Stomach (tissue), 19 donors: ENCODE measurements at places on chromosomes 4 and X. TPM values are rescaled to one million over a fixed set of nuclear protein-coding genes. Genes with fewer than 3 reads are reported as not detected.

NLRP2B gene
- not detected for total RNA-seq

LINC00632 gene
- total RNA-seq = 6.6 TPM

TKTL1 gene
- not detected for total RNA-seq

KLHL2 gene
- total RNA-seq = 16.7 TPM

FAM9C gene
- not detected for total RNA-seq

CCDC110 gene
- total RNA-seq = 9.4 TPM

SYN1 gene
- not detected for total RNA-seq

SOX3 gene
- total RNA-seq = not detected

CRMP1 gene
- 21.4 TPM for total RNA-seq

VCX gene
- total RNA-seq = not detected

ZNF595 gene
- 20.9 TPM for total RNA-seq

DNA sequence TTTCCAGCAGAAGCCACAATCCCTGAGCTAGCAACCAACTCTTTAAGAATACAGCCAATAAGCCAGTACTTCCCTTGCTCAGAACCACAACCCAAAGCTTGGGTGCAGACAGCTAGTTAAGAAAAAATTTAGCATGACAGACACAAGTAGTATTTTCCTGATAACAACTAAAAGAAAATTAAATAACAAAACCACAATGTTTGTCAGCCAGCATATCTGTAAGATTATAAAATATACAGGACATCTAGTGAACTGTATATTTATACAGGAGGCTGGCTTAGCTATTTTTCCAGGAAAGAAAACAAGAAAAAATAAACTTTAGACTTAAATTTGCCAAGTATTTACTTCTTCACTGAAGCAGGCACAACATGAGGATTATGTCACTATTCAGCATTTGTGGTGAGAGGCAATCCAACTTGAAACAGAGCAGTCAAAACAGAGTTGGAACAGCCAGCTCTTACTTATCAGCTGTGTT lies 6.6 kb downstream of the PF4V1 start:
- no peak for DNase-seq
- H3K27me3 ChIP-seq = no peaks in the 10 kb centered on the region
- H3K4me3 ChIP-seq = no peak overlapping the region

- H3K4me1 ChIP-seq = no peaks in the 10 kb centered on the region
- H3K27ac ChIP-seq = no peak overlapping the region
- H3K36me3 ChIP-seq = no peaks in the 10 kb centered on the region
- DNase-seq = no peak
These were observed 97.9 kb upstream of the DDIT4L start for GRCh38 chr4:100288161-100288560.

GRCh38 chr4:173270312-173271027 lies 63.7 kb downstream of the HMGB2 start:
- no peaks in the 10 kb centered on the region for H3K36me3 ChIP-seq
- no peak overlapping the region for H3K4me3 ChIP-seq
- no peaks in the 10 kb centered on the region for H3K27me3 ChIP-seq

GRCh38 chrX:101051153-101051548 lies 760 bp downstream of the TRMT2B start:
- H3K27me3 ChIP-seq = peaks cover 3% of the 10 kb centered on the region
- H3K36me3 ChIP-seq = no peaks in the 10 kb centered on the region
- peak overlapping the region; percentile 58 for H3K4me3 ChIP-seq
- peaks cover 13% of the 10 kb centered on the region for H3K4me1 ChIP-seq
- DNase-seq = no peak
- peak overlapping the region; percentile 92 for H3K27ac ChIP-seq

GRCh38 chr4:85399270-85399669 lies 75.7 kb upstream of the ARHGAP24 start:
- H3K36me3 ChIP-seq = no peaks in the 10 kb centered on the region
- no peak overlapping the region for H3K27ac ChIP-seq
- no peak overlapping the region for H3K4me3 ChIP-seq

DNA sequence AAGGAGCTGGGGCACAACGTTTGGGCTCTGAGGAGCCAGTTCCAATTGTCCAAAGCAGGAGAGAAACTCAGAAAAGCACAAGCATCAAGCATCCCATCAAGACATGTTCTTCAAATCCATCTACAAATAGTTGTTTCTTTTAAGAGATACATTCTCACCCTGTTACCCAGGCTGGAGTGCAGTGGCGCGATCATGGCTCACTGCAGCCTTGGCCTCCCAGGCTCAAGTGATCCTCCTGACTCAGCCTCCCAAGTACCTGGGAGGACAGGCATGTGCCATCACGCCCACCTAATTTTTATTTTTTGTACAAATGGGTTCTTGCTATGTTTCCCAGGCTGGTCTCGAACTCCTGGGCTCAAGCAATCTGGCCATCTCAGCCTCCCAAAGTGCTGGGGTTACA lies 18.1 kb downstream of the NELFA start:
- no peak overlapping the region for H3K4me3 ChIP-seq
- no peak overlapping the region for H3K27ac ChIP-seq
- no peaks in the 10 kb centered on the region for H3K27me3 ChIP-seq
- peaks cover 60% of the 10 kb centered on the region for H3K36me3 ChIP-seq
- DNase-seq = no peak
- no peaks in the 10 kb centered on the region for H3K4me1 ChIP-seq

DNA sequence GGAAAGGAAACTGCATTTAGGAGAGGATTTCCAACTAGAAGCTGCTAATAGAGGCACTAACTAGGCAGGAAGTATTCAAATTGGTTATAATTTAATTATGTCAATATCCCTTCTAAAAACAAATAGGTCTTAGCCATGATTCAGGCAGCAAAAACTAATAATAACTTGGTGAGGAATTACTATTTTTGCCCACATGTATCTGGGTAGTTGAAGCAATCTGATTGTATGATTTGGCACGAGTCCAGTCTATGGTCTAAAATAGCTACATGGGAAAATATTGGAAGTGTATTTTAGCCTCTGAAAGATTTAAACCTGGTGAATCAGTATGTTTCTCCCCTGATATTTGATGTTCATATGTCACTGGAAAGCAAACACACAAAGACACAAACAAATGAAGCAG lies 62.2 kb downstream of the MFAP3L start:
- no peak overlapping the region for H3K4me3 ChIP-seq
- H3K36me3 ChIP-seq = no peaks in the 10 kb centered on the region
- H3K27me3 ChIP-seq = no peaks in the 10 kb centered on the region

- peaks cover 22% of the 10 kb centered on the region for H3K4me1 ChIP-seq
- no peak overlapping the region for H3K4me3 ChIP-seq
- no peak for DNase-seq
- no peaks in the 10 kb centered on the region for H3K27me3 ChIP-seq
These were observed 7.8 kb downstream of the GUCY1B1 start for GRCh38 chr4:155766622-155767021.

GRCh38 chr4:109410776-109411175 lies 22.8 kb upstream of the SEC24B start:
- no peak overlapping the region for H3K4me3 ChIP-seq
- H3K27me3 ChIP-seq = no peaks in the 10 kb centered on the region
- H3K4me1 ChIP-seq = no peaks in the 10 kb centered on the region
- no peaks in the 10 kb centered on the region for H3K36me3 ChIP-seq

- no peaks in the 10 kb centered on the region for H3K27me3 ChIP-seq
- peak; percentile 77 for DNase-seq
- H3K4me1 ChIP-seq = peaks cover 36% of the 10 kb centered on the region
- no peak overlapping the region for H3K4me3 ChIP-seq
- H3K27ac ChIP-seq = peak overlapping the region; percentile 9
These were observed 18.1 kb upstream of the CXCL2 start for GRCh38 chr4:74117024-74117534.

DNA sequence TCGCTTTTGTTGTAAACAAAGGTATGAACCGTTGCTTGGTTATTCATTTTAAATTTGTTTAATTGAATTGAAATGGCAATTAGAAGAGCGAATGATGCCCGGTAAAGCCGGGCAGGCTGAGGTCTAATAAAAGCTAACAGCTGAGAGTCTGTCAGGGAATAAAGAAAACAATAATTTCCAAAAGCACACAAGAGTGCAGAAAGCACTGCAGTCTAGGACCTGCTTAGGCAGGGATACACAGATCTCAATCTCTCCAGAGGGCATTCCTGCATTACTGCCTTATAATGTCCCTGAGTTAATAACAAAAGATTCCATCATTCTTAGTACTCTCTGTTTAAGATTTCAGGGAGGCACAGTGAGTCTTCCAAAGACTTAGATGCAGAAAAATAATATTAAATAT lies 27.6 kb upstream of the EMCN start:
- H3K27me3 ChIP-seq = no peaks in the 10 kb centered on the region
- no peak overlapping the region for H3K27ac ChIP-seq
- no peak overlapping the region for H3K4me3 ChIP-seq
- no peaks in the 10 kb centered on the region for H3K36me3 ChIP-seq
- no peak for DNase-seq

GRCh38 chr4:128716338-128716737 lies 93.2 kb upstream of the JADE1 start:
- no peak for DNase-seq
- H3K36me3 ChIP-seq = no peaks in the 10 kb centered on the region
- no peak overlapping the region for H3K4me3 ChIP-seq
- H3K4me1 ChIP-seq = no peaks in the 10 kb centered on the region
- no peak overlapping the region for H3K27ac ChIP-seq

DNA sequence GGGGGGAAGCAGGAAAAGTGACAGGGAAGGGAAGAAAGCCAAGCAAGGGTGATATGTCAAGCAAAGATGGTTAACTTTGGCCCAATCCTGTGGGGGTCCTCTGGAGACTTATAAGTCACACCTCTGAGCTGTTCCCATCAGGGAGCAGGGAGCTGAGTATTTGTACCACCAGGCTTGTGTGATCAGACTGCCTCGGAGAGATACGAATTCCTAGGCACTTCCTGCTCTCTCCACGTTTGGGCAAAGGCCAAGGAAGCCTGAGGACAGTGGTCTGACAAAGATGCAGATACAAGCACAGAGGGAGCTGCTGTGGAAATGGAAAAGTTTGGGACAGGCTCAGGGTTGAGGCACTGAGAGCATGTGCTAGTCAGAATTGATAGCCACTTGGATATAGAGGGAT lies 10.4 kb upstream of the PPP3CA start:
- H3K27ac ChIP-seq = no peak overlapping the region
- no peak overlapping the region for H3K4me3 ChIP-seq
- peaks cover 15% of the 10 kb centered on the region for H3K4me1 ChIP-seq
- no peaks in the 10 kb centered on the region for H3K36me3 ChIP-seq
- no peak for DNase-seq
- no peaks in the 10 kb centered on the region for H3K27me3 ChIP-seq

DNA sequence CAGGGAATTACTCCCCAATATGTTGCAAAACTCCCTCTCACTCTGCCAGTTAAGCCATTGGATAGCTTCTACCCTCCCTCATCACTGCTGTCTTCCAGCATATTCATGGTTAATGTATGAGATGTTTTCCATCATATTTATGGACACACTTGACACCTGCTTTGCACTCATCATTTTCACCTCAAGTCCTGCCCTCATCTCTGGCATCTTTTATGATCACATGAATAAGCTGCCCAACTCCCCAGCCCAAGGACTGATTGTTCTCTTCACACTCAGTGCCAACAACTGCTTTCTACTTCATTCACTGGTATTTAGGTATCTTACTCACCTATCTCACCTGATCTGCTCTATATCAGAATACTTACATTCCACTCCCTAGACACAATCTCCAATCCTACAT lies 131.1 kb upstream of the TTC29 start:
- no peak overlapping the region for H3K27ac ChIP-seq
- H3K4me1 ChIP-seq = no peaks in the 10 kb centered on the region
- H3K36me3 ChIP-seq = no peaks in the 10 kb centered on the region
- DNase-seq = no peak
- no peaks in the 10 kb centered on the region for H3K27me3 ChIP-seq

DNA sequence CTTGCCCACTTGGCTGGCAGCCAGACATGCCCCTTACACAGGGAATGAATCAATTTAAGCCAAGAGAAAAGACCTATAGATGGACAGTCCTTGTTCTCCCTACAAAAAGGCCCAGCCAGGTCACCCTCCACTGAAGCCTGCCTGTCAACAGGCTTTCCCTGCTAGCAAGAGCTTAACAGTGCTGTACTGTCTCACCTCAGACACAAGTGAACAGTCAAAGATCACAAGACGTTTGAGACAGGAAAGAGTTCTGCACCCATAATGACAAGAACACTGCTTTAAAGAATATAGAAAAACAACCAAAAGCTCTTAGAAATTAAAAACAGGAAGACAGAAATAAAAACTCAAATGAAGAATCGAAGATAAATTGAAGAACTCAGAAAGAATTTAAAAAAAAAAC lies 4.6 kb downstream of the RNF175 start:
- no peaks in the 10 kb centered on the region for H3K4me1 ChIP-seq
- H3K4me3 ChIP-seq = no peak overlapping the region
- H3K36me3 ChIP-seq = no peaks in the 10 kb centered on the region
- no peak for DNase-seq
- H3K27me3 ChIP-seq = no peaks in the 10 kb centered on the region

GRCh38 chr4:175457956-175458355 lies 354.1 kb downstream of the GPM6A start:
- H3K27me3 ChIP-seq = no peaks in the 10 kb centered on the region
- H3K36me3 ChIP-seq = no peaks in the 10 kb centered on the region
- H3K4me3 ChIP-seq = no peak overlapping the region
- H3K4me1 ChIP-seq = no peaks in the 10 kb centered on the region

DNA sequence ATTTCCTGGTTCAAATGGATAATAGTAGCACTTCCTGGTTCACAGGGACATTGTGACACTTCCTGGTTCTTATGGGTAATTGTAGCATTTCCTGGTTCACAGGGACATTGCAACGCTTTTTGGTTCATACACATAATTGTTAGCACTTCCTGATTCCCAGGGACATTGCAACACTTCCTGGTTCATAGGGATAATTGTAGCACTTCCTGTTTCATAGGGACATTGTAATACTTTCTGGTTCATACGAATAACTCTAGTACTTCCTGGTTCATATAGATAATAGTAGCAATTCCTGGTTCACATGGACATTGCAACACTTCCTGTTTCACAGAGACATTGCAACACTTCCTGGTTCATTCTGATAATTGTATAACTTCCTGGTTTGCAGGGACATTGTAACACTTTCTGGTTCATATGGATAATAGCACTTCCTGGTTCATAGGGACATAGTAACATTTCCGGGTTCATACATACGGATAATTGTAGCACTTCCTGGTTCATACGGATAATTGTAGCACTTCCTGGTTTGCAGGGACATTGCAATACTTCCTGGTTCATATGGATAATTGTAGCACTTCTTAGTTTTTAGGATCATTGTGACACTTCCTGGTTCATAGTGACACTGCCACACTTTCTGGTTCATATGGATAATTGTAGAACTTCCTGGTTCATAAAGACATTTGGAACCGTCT lies 61.6 kb upstream of the CD99 start:
- no peaks in the 10 kb centered on the region for H3K4me1 ChIP-seq
- peak; percentile 18 for DNase-seq
- peaks cover 4% of the 10 kb centered on the region for H3K36me3 ChIP-seq
- no peak overlapping the region for H3K4me3 ChIP-seq
- peak overlapping the region; percentile 59 for H3K27ac ChIP-seq

GRCh38 chr4:54066718-54067129 lies 2.3 kb upstream of the CHIC2 start:
- peak overlapping the region; percentile 91 for H3K27ac ChIP-seq
- H3K4me3 ChIP-seq = no peak overlapping the region
- no peaks in the 10 kb centered on the region for H3K27me3 ChIP-seq

DNA sequence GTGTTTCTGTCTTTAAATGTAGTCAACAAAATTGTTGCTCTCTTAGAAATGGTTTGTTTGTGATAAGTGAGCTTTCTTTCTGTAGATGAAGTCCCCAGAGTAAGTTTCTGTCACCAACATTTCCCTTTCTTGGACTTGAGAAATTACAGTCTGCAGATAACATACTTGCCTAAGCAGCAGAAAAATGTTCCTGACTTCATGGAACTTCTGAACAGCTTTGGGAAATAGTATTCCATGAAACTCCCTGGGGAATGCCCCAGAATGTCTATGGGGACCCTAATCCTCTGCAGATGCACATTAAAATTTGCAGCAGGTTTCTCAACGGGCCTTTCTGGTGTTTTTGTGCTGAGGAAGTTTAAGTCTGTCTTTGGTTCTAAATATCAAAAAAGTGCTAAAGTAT lies 38.6 kb upstream of the NEIL3 start:
- DNase-seq = no peak
- H3K27ac ChIP-seq = no peak overlapping the region
- H3K4me3 ChIP-seq = no peak overlapping the region
- H3K36me3 ChIP-seq = no peaks in the 10 kb centered on the region
